BE2C (cell line): ENCODE measurements at places on chromosomes 7 and 10.
A peak's percentile ranks its signal among the peaks of the same experiment; 100 is the strongest.

DNA sequence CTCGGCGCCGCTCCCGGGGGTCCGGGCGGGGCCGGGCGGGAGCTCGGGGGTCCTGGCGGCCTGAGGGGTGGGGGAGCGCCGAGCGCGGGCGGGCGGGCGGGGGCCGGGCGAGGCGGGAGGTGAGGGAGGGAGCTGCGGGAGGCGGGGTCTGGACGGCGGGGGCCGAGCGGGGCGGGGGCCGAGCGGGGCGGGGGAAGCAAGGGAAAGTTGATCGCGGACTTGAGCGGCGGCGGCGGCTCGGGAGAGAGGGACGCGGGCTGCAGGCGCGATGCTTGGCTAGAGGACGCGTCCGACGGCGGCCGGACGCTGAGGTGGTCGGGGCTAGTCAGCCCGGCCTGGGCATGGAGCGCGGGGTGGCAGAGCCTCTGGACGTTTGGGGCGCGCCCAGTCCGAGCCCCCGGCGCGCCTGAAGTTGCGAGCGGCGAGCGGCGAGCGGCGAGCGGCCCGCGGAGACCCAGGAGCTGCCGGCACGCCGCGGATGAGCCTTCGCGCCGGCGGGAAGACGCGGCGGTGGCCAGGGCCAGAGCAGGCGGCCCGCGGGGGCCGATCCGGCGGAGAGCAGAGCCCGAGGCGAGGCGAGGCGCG is at the start of gene CDH23:
TSS of gene CDH23 (plus strand) at position 210 of the 585 bp plus-strand sequence. CDS start 42,912 bp downstream, outside the sequence.
- peak; percentile 47 for DNase-seq

DNA sequence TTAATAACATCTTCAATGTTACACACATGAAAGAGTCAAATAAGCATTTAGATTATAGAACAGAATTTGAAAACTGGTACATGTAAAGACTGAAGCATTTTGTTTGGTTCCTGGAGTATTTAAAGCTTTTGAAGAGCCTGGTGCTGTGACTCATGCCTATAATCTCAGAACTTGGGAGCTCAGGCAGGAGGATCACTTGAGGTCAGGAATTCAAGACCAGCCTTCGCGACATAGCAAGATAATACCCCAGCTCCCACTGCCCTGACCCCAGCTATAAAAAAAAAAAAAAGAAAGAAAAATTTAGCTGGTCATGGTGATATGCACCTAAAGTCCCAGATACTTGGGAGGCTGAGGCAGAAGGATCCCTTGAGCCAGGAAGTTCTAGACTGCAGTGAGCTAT is 87.8 kb downstream of the HDAC9 start:
- DNase-seq, result no peak

DNA sequence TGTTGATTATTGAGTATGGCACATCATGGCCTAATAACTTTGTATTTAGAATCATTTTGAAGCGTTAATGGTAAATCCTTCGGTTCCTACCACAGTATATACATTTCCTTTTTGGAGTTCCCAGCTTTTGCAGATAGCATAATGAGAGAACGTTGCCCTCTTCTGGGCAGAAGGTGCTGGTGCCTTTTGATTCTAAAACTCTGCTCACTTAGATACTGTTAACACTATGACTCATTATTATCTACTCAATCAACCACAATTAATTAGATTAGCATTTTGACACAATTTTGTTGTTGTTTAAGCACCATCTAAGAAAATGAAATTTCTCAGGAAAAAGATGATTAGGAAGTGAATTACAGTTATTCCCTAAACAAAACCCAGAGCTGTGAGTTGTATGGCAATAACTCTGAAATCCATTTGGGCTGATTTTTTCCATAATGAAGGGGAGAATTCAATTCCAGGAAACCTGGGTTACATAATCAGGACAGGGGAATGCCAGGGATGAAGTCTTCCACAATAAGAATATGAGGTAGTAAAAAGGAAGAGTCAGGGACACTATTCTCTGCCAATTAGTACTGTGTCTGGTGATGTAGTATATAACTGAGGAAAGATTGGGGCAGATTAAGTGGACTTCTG is 11.5 kb upstream of the DLD start:
- peak; percentile 41 for DNase-seq

GRCh38 chr7:35869810-35870209 is 69.0 kb downstream of the SEPTIN7 start:
- no peak for DNase-seq

- no peak for DNase-seq
These were observed 55.1 kb upstream of the PTPN12 start for GRCh38 chr7:77482015-77482414.

DNA sequence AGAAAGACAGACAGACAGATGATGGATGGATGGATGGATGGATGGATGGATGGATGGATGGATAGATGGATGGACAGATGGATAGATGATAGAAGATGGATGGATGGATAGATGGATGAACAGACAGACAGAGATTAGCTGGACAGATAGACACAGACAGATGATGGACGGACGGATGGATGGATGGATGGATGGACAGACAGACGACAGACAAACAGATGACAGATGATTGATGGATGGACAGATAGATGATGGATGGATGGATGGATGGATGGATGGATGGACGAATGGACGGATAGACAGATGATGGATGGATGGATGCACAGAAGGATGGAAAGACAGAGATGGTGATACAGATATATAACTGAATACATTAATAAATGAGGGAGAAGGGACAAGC is 190.9 kb upstream of the CALN1 start:
- DNase-seq, result no peak

GRCh38 chr10:77361831-77362230 is 275.8 kb downstream of the KCNMA1 start:
- no peak for DNase-seq

GRCh38 chr10:98609265-98609664 is 162.5 kb upstream of the HPS1 start:
- no peak for DNase-seq

DNA sequence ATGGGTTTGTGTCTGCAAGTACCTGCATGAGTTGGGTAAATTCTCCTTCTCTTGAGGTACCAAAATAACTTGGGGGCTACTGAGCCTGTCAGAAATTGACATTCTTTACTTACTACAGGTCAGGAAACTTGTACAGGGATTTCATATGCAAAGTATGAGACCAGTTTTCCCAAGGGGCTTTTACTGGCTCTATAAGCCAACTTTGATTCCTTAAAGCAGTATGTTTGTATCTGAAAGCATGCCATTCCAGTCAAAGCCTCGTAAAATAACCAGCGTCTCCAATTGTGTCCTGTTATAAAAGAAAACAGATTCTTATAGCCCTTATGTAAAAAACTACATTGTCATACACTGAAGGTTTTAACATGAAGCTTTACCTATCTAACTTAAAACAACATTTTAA is 90.2 kb downstream of the ZNF467 start:
- DNase-seq, result no peak

- DNase-seq, result no peak
These were observed 80.0 kb downstream of the NEBL start for GRCh38 chr10:20817116-20817515.

DNA sequence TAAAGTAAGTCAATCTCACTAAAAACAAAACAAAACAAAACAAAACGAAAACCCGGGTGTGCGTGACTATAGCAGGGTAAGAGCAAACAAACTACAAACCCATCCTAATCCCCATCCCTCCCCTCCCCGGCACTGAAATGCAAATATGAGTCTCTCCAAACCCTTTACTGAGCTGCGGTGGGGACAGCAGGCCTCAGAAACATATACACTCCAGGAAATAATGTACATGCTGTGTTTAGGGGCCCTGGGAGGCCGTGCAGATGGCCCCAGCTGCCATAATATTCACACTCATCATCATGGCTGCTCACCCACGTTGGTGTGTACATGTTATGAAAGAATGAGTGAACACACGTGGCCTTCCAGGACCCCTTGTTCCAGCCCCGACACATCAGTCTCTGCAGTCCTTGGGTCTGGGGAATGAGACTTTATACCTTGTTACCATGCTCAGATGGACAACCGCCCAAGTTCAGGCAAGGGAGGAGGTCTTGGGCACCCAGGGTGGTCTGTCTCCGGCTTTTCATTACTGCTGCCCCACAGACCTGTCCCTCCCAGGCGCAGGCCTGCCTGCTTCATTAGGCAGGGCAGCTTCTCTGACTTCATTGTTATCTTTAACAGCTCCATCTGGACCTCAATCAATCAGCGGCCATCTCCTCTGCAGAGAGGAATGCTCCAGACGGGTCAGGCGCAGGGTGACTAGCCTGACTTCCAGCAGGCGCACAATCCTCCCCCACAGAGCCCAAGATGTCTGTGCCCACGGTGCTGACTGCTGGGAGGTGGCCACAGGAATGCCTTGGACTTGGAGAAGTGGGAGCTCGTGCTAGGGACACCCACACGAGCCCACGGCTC is 20.6 kb downstream of the HSPA12A start:
- DNase-seq, result peak; percentile 16

- no peak for DNase-seq
These were observed 98.3 kb upstream of the LRGUK start for GRCh38 chr7:134028853-134029252.

- no peak for DNase-seq
These were observed 228.2 kb downstream of the ATRNL1 start for GRCh38 chr10:115321360-115321759.

GRCh38 chr7:73612598-73613269 is 11.6 kb downstream of the MLXIPL start:
- peak; percentile 39 for DNase-seq

GRCh38 chr10:29465384-29465783 is 169.4 kb downstream of the SVIL start:
- no peak for DNase-seq

DNA sequence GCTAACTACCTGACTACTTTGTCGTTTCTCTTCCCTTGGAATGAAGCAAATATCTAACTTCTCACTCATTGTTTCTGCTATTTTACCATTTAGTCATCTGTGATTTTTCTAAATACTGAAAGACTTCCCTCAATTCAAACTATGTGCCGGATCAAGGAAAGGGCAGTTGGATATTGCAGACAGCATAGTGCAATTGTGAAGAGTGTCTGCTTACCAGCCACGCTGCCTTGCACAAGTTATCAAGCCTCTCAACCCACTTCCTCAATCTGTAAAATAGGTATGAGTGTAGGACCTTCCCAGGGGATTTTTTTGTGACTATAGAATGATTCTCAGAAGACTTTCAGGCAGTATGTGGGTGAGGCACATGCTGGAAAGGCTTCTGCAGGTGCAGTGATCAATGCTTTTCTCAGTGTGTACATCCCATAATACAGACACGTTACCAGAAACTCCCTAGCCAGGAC is 54.3 kb downstream of the EGFR start:
- DNase-seq, result no peak

DNA sequence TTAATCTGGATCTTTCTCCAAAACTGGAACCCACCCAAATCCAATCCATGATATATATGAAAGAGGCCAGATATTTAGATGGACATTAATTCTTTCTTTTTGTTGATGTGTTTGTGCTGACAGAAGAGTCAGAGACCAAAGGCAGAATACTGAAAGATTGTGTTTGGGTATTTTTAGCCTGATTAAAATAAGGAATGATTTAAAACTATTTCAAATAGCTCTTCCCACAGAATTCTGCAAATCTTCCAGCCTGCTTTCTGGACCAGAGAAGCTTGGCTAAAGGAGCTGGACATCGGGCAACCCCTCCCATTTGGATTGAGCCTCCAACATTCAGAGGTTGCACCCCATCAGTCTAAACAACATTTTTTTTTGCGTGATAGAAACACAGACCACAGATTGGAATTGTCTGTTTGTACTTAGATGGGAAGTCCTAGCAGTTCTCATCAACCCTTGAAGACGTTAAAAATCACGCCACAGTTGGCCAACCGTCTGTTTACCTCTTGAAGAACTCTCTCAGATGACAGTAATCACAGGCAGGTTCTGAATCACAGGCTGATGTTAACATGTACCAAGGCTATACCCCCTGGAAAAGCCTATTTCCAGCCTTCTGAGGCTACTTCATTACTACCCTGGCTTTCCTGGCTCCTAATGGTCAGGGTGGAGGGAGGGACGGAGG is 155.2 kb upstream of the NRP1 start:
- no peak for DNase-seq
